ENCODE measurements at places on chromosomes 11 and 22.

- DNase-seq = no peak
Observed at GRCh38 chr22:46195487-46196165, 45.3 kb downstream of the PPARA start.

DNA sequence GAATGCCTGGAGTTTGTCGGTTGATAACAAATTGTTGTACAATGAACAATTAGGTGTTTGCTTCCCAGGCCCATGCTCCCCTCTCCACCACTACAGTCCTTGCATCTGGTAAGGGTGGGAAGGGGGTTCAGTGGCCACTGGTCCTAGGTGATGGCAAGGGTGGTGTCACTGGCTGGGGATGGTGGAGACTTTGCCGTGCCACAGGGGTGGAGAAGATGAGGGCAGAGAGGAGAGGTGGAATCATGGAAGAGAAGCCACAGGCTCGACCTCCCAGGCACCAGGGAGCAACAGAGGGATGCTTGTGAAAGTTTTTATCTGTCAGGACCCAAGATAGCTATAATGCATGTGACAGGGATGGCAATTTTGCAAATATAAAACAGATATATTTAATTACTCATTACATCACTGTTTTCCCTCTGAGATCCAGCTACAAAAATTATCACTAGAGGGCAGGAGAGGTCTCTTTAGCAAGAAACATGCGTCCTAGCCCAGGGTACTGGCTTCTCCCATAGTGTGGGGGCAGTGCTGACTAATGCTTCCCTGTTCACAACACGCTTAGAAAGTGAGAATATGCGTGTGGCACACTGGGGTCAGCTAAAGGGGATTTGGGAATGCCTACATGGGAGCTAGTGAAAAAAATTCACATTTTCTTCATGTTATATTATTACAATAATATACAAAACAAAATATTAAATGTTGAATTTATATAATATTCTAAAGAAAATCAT, 49.0 kb upstream of the AMPD3 start:
- DNase-seq = peak; percentile 13

- no peak for DNase-seq
Observed at GRCh38 chr11:76747153-76747914, 35.8 kb upstream of the TSKU start.

GRCh38 chr11:115134926-115135325, 369.3 kb downstream of the CADM1 start:
- no peak for DNase-seq

GRCh38 chr11:47980907-47981621, 705 bp downstream of the PTPRJ start:
- DNase-seq = no peak

DNA sequence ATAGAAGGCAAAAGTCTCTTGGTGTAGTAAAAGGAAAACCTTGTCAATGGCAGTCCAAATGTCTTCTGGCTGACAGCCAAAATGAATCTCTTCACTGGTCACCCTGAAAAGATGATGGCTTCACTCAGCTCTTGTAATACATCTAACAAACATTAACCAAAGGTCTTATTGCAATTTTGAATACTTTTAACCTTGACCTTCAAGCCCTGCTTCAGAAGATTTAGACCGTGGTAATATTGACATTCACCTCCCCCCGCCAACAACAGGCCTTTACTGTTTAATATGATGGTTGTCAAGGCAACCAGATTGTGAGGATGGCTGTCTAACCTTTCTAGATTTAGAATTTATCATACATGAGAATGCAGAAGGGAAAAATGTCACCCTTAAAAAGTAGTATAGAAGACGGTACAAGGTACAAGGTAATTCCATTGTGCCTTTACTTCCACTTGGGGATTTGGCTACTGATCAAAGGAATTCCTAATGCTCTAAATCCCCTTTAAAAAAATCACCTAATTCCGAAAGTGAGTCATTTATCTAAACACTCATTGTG, 342.3 kb downstream of the LARGE1 start:
- DNase-seq = no peak

DNA sequence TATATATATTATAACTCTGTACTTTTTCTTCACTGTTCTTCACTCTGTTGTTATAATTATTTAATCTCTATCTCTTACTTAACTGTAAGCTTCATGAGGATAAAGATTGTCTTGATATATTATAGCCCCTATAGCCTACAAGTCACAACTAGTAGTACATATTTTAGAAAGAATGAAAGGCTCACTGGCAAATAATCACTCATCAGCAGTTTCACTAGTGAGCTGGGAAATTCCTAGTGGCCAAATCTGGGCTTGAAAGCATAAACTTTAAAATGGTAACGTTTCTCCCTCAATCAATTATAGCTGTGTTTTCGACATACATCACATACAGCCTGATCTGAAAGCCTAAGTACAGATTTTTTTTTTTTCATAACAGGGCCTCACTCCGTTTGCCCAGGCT, 42.5 kb downstream of the CTSC start:
- DNase-seq = no peak
